Stimulated activated CD8-positive, alpha-beta memory T cell treated with anti-CD3 and anti-CD28 coated beads, Interleukin-7, amount 100 ng/mL, for 1 hour (primary cell): ENCODE measurements at places on chromosomes 1 and 21.
A peak's percentile ranks its signal among the peaks of the same experiment; 100 is the strongest.

- DNase-seq = no peak
These were observed 549.9 kb upstream of the RGS18 start for GRCh38 chr1:191608367-191608766.

DNA sequence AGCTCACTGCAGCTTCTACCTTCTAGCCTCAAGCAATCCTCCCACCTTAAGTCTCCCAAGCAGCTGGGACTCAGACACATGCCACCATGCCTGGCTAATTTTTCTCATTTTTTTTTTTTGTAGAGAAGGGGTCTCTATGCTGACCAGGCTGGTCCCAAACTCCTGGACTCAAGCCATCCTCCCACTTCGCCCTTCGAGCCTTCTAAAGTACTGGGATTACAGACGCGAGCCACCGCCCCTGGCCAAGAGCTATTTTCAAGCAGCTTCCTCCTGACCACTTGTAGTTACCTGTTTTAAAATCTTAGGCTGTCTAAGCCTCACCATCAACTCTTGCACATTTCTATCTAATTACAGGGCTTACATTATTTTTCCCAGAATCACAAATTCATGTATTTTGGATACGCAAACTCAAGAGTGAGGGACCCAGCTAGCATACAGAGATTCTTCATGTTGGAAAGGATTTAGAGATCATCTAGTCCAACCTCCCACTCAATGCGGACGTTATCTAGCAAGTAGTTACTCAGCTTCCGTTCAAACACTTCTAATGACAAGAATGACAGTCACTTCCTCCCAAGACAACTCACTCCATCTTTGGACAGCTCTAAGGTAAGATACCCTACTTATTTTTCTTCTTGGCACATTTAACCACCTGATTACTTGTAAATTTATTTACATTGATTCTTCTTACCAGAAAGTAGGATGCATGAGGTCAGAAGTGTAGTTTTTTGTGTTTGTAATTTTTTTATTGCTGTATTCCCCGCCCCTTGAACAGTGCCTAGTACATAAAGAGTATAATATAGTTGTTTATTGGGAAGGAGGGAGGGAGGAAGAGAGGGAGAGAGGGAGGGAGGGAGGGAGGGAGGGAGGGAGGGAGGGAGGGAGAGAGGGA lies 65.4 kb downstream of the LUZP1 start:
- DNase-seq = no peak

- no peak for DNase-seq
These were observed 124.3 kb downstream of the ATG4C start for GRCh38 chr1:62908168-62908695.

GRCh38 chr1:229075716-229076115 lies 195.2 kb upstream of the RAB4A start:
- no peak for DNase-seq

GRCh38 chr1:212162635-212163034 lies 122.6 kb upstream of the PPP2R5A start:
- no peak for DNase-seq

GRCh38 chr1:24391882-24392603 lies 21.5 kb downstream of the STPG1 start:
- DNase-seq = no peak

DNA sequence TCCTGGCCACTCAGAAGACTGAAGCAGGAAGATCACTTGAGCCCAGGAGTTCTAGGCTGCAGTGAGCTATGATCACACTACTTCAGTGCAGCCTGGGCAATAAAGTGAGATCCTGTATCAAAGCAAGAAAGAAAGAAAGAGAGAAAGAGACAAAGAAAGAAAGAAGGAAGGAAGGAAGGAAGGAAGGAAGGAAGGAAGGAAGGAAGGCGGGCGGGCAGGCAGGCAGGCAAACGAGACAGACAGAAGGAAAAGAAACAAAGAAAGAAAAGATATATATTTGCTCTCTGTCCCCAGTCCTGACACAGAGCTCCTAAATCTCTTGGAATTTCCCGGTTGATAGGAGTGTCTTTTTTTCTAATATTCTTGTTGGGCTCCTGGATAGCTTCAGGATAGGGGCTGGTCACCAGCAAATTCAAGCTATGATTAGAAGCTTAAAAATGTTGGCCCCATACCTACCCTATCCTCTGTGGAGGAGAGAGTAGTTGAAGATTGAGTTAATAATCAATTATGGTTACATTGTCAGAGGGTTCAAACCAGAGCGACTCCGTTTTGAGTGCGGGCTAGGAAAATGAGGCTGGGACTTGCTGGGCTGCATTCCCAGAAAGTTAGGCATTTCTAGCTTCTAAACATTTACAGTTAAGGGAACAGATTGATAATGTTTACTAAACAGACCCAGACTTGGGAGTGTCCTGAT lies 3.3 kb upstream of the MIGA1 start:
- DNase-seq = no peak

DNA sequence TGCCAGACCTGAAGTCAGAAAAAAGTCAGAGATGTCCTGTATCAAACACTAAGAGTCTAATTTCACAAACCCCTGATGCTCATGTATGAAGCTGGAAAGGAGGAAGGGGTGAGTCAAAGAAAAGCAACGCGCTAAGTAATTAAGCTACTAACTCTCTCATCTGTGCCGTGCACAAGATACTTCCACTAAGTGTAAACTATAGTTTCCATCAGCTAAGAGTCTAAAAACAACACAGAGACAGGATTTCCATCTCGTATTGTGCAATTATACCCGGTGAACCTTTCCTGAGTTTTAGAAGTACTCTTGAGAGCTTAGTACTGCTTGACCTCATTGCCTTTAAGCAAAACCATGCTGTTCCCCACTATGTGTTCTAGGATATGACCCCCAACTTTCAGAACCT lies 19.0 kb downstream of the DNALI1 start:
- no peak for DNase-seq

- DNase-seq = peak; percentile 25
These were observed 15.7 kb downstream of the MATN1 start for GRCh38 chr1:30707412-30708360.

- DNase-seq = no peak
These were observed 54.4 kb downstream of the SLC30A7 start for GRCh38 chr1:100950337-100950736.

GRCh38 chr1:106465666-106466065 lies 590.8 kb upstream of the PRMT6 start:
- DNase-seq = no peak

- no peak for DNase-seq
These were observed 1.8 kb downstream of the CHRM3 start for GRCh38 chr1:239388159-239388485.

DNA sequence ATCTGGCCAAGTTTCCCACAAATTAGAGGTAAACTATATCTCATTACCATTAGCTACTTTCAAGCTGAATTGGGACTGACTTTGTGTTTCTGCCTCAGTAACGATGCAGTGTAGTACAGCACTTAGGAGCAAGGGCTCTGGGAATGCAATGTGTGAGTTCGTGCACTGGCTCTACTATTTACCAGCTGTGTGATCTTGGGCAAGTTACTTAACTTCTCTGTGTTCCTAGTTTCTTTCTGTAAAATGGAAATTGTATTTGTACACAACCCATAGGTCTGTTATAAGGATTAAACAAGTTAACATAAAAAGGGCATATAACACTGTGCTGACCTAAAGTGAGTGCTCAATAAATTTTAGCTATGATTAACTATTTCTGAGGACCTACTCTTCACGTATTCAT lies 65.0 kb upstream of the CSF1 start:
- DNase-seq = no peak

DNA sequence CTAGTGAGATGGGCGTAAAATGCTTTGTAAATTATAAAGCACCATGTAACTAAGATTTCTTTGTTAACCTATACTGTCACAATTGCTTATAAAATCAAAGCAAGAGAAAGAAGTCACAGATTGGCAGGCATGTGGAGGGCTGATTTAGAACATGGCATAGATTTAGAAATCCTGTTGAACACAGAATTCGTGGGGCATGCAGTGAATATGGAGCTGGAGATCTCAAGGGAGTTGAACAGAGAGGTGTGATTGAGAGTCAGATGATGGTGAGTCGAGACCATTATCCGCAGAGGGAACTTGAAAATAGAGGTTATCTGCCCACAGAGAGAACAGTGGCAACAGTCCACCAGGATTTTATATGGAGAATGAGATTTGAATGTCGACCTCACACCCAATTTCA lies 27.6 kb downstream of the PBX1 start:
- DNase-seq = no peak

DNA sequence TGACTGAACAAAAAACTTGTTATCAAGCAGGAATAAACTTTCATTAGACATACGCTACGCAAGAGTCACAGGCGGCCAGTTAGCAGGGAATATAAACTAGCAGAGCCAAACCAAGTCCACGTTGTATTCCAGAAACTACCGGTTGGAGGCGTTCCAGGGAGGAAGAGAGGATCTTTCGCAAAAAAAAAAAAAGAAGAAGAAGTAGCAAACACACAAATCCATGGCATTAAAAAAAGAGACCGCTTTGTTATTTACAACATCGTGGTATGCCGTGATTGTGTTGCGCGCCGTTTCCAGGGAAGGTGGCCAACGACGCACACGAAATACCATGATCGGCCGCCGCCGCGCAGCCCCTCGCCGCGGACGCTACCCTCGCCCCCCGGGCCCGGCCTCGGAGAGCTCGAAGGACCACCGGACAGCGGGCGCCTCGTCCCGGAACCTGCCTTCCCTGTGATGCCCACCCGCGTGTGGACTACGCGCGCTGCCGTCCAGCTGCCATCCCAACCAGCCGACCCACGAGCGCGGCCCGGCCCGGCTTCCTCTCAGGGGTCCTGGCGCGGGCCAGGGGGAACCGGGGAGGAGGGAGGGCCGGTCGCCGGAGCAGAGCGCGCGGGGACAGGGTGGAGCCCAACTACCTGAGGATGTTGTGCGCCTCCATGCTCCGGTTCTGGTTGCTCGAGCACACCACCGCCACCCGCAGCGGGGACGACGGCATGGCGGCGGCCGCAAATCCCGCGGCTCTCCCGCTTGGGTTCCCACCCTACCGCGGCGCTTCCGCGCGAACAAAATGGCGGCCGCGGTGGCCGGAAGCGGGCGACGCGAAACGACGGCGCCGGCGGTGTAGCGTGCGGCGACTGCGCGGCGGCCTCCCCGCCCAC lies 581 bp downstream of the SSU72 start:
- DNase-seq = no peak

- DNase-seq = no peak
These were observed 3.2 kb upstream of the GSTM2 start for GRCh38 chr1:109664671-109665070.

GRCh38 chr21:31730712-31731055 lies 1.2 kb downstream of the SCAF4 start:
- DNase-seq = no peak

- DNase-seq = no peak
These were observed 160.0 kb downstream of the PDE4B start for GRCh38 chr1:65952696-65953095.

DNA sequence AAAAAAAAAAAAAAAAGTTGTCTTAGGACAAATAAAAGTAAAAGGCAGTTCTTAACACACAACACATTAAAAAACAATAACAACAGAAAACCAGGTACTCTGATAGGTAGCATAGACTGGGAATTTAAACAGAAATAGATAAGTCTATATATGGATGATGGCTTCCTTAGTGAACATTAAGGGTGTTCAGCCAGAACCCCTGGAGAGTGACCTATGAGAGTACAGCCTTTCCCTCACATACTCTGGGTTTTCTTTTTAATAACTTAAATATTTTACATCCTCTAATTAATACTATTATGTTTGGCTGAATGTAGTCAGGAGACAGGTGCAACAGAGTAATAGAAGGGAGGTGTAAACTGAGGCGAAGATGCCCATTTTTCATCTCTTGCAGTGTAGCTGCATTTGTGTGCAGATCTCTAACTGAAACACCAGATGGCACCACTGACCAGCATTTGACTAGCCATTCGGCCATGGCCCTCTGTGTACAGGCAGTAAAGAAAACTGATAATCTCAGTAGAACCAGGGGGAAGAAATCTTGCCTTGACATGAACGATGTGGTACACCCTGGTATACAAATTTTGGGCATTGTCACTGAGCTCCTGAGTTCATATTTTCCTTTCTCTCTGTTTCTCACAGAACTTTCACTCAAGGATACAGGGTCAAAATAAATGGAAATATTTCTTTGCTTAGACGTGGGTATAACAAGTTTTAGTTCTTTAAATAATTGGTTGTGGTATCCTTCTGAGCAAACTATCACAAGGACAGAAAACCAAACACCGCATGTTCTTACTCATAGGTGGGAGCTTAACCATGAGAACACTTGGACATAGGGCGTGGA lies 7.6 kb downstream of the TTF2 start:
- no peak for DNase-seq

DNA sequence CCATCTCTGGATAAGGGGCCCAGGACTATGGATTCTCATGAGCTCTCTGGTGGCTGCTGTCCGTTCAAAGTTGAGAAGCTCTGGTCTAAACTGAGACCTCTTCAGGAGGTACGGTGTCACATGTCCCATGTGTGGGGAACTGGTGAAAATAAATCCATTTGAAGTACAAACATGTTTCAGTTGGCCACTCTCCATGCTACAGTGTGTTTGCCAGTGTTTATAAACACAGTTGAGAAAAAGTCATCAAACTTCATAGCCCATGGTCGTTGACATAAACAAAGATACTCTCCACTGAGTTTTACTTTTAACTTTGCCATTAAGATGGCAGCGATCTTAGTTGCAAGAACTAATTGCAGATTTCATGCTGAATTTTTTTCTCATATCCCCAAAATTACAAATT lies 72.8 kb downstream of the PSMG1 start:
- DNase-seq = no peak

DNA sequence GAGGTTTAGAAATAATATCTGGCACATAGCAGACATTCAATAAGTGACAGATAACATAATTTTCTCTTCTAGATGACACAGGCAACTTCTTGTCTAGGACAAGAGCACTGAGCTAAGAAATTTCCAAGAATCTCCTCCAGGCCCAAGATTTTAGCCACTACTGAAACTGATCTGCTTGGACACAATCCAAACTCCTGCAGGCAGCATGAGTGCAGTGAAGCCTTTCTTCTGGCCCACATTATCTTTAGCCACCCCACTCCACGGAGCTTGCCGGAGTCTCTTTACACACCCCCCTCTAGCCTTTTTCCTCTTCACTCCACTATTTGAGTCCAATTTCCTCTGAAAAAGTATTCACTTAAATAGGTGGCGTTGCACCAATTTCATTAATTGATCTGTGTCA lies 142.9 kb upstream of the DUSP10 start:
- DNase-seq = no peak

DNA sequence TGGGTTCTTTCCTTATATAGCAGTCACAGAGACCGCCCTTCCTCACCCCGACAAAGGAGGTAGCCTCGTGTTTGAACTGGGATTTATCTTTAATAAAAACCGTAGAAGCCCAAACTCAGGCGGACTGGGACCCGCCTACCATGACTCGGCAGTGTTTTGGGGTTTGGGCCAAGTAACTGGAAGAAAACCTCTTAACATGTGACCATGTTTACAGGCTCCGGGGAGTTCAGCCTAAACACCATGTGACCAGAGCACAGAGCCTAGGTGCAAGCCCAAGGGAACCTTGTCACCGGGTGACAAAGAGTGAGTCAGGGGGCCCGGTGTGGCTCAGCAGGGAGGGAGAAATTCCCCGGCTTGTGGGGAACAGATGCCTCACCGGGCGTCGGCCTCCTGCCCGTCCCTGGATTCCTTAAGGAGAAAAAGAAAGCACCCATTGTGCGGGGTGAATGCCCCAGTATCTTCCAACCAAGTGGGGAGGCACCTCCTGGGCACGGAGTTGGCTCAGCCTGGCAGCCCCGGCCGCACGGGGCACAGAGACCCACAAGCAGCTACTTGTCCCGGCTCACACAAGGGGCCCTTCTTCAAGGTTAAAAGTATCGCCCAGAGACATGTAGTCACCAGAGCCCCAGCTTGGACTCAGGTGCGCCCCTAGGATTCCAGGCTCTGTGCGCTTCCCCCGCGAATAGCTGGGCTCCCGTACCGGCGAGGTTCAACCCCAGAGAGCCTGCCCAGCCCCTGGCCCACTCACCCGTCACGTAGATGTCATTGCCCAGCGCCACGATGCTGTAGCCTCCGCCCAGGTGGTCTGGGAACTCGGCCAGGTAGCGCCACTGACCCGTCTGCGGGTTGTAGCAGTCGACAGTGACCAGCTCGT lies 1.4 kb downstream of the KLHL21 start:
- DNase-seq = peak; percentile 47
